ENCODE measurements at places on chromosomes 7 and 10. TPM values are rescaled to one million over a fixed set of nuclear protein-coding genes. Genes with fewer than 3 reads are reported as not detected.

The OGDHL gene
- total RNA-seq = 1.3 TPM

The KCNIP2 gene
- 3.7 TPM for total RNA-seq

The MOGAT3 gene
- total RNA-seq = 62.4 TPM

The GNG11 gene
- total RNA-seq = 4.2 TPM

DNA sequence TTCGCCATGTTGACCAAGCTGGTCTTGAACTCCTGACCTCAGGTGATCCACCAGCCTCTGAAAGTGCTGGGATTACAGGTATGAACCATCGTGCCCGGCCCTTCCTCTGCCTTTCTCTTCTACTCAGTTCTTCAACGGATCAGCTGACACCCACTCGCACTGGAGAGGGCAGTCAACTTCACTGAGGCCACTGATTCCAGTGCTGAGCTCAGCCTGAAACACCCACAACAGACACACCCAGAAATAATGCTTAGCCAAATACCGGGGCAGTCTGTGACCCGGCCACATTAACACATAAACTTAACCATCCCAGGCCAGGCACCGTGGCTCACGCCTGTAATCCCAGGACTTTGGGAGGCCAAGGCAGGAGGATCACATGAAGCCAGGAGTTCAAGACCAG lies 119.3 kb upstream of the CHST15 start:
- DNase-seq = no peak

DNA sequence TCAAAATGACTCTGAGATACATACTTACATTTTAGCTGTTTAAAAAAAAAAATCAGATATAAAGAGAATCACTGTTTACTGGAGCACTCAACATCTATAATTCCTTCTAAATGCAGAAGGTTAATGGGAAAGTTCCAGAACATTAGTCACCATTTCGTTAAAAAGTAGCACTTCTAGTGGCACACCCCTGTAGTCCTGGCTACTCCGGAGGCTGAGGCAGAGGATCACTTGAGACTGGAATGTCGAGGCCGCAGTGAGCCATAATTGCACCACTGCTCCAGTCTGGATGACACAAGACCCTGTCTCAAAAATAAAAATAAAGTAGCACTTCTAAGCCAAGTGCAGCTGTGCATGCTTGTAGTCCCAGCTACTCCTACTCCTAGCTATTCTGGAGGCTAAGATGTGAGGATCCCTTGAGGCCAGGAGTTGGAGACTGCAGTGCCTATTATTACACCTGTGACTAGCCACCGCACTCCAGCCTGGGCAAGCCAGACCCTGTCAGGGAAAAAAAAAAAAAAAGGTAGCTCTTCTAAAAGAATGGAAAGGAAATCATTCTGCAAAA lies 2.2 kb downstream of the FGFBP3 start:
- no peak for DNase-seq

DNA sequence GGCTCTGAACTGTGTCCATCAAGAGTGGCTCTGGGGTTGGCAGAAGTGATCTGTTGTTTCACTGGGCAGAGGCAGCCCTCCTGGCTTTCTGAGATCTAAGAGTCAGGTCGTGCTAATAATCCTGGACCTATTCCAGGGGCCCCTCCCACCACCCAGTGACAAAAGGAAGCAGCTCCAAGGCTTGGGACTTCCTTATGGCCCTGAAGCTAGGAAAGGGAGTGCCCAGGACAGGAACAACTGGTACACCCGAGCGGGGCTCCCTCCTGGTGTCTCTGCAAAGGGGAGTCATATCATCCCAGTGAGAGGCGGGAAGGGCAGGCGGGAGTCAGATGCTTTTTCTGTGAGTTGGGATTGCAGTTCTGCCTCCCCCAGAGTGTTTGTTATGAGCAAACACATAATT lies 32.3 kb downstream of the RPS24 start:
- peak; percentile 88 for DNase-seq

- no peak for DNase-seq
Measured at GRCh38 chr10:74227697-74228424, 76.8 kb downstream of the ADK start.

DNA sequence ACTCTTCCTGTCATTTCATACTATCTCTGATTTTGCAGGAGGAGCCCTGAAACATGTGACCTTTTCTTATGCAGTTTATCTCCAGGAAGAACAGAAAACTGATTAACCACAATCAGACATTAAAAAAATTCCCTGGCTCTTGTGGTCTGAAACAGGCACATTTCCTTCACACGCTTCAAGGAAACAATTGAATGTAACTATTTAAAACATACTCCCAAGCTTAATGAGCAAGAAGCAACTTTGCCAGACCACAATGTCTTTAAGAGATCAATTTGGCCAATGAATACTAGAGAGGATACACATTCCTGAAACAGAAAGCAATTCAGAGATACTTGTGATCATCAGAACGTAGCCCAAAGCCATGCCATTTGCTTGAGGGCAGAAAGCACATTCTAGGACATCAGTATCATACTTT lies 65.8 kb downstream of the PIP4K2A start:
- DNase-seq = no peak
